ENCODE measurements at places on chromosomes 2 and 18. TPM values are rescaled to one million over a fixed set of nuclear protein-coding genes. Genes with fewer than 3 reads are reported as not detected.

Gene WDR54
- total RNA-seq = 104 TPM

Gene AKAIN1
- not detected for total RNA-seq

Gene ANKRD30B
- total RNA-seq = not detected

Gene PAX8
- total RNA-seq = not detected

Gene FBXO36
- 5.0 TPM for total RNA-seq

Gene IL1F10
- total RNA-seq = not detected

Gene TUBA4B
- not detected for total RNA-seq

Gene PDCD1
- 0.62 TPM for total RNA-seq

Gene KLHL41
- total RNA-seq = not detected

Gene SH3RF3
- not detected for total RNA-seq

Gene DHX57
- total RNA-seq = 38.1 TPM

Gene ZNF396
- 0.25 TPM for total RNA-seq

Gene FAM110C
- not detected for total RNA-seq

Gene DSG1
- not detected for total RNA-seq

Gene COL5A2
- 12.8 TPM for total RNA-seq

Gene FN1
- 0.27 TPM for total RNA-seq

Gene ATL2
- total RNA-seq = 148 TPM

Gene EML6
- 0.20 TPM for total RNA-seq

Gene BOLL
- total RNA-seq = not detected

Gene FAM228A
- total RNA-seq = 0.18 TPM

Gene CAD
- 69.6 TPM for total RNA-seq

Gene ATP8B1
- total RNA-seq = not detected

Gene PPIG
- total RNA-seq = 39.5 TPM
